Stimulated activated CD8-positive, alpha-beta memory T cell treated with anti-CD3 and anti-CD28 coated beads, Interleukin-7, amount 100 ng/mL, for 4 hours (primary cell): ENCODE measurements at places on chromosomes 12 and 14.

- DNase-seq, result no peak
These were observed 1095.2 kb downstream of the FSCB start for GRCh38 chr14:43411841-43412240.

DNA sequence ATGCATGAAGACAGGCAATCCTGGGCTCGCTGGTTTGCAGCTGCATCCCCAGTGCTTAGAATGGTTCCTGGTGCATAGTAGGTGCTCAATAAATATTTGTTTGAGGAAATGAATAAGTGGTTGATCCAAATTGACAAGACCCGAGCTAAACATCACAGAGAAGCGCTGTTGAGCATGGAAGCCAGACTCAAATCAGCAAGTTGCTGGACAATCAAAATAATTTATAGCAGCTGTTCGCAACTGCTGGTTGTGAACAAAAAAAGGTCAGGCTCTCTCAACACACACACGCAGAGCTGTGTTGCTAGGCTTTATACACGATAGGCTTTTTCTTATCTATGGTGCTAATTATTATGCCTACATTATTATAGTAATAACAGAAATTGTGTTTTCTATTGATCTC, 190.2 kb downstream of the TBX5 start:
- no peak for DNase-seq

- no peak for DNase-seq
These were observed 79.1 kb downstream of the KCNK10 start for GRCh38 chr14:88243946-88244345.

GRCh38 chr14:42961509-42961908, 1354.8 kb downstream of the LRFN5 start:
- no peak for DNase-seq

DNA sequence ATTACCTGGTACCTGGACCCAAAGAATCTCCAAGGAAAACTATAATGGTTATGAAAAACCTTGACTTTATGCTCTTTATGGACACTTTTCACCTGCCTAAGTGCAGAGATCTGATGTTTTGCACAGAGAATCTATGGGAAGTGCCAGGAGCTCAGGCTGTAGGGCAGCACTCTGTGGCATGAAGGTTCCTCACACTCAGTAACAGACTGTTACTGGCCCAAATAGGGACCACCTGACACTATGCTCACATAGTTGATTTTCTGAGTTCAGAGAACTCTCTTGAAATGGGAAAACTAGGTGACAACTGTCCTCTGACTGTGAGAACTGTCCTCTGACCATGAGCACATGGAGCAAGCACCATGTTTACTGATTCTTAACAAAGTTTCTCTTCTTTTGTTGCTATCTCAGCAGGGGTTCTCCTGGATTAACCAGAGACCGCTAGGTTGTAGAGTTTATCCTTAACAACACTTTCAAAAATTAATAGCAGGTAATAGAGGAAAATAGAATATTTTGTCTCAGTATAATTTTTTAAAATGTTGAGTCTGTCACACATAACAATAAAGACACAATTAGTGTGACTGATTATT, 101.6 kb downstream of the STXBP6 start:
- no peak for DNase-seq

- no peak for DNase-seq
These were observed 82.6 kb downstream of the GALNT8 start for GRCh38 chr12:4802841-4803240.

- DNase-seq, result no peak
These were observed 16.6 kb upstream of the KLRF1 start for GRCh38 chr12:9810671-9811070.

DNA sequence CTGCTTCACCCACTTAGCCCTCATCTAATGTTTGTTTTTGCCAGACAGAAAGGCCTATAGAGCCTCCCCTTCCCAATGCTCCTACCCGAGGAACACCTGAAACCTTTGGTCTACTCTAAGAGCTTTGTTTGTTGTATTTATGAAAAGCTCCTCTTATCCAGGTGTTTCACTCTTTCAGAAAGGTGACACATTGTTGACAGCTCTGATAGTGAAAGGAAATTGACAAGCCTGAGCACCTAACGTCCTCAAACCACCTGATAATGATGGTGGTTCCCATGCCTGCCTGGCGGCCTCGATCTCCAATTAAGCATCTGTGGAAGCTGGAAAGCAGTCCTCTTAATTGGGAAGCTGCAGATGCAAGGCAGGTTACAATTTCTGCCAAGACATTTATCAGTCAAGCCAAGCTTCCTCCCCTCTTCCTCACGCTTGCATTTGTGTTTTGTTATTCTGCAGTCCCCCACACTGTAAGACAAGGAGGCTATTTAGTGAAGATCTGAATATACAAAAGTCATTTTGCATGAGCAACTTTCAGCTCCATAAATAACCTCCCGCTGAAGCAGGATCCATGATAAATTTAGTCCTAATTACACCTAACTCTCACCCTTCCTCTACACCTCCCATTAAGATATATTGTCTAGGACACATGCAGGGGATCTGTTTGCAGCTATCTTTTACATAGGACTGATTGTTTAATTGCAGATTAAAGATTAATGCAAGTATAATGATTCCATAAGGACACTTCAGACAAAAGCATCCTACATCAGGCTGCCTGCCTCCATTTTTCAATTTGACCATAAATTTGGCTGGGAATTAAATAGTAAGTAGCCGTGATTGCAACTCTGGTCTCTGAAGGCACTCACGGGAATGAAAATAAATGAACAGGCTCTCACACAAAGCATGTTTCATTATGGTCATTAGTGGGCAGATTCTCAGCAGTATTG, 288.6 kb downstream of the PDZRN4 start:
- DNase-seq, result no peak

DNA sequence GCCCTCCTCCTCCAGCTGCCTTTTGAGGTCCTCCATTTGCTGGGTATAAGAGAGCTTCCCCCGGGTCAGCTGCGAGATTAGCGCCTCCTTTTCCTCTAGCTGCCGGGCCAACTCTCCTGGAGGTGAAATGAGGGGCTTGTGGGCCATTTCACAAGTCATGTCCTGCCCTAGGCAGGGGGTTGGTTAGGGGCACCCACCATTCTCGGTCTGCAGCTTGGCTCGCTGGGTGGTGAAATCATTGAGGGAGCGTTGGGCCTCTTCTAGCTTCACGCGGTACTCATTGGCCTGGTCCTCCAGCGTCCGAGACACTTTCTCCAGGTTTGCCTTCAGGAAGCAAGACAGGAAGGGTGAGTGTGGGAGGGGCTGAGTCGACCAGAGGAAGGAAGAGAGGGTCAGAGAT, 12.6 kb downstream of the CMTM5 start:
- DNase-seq, result no peak

DNA sequence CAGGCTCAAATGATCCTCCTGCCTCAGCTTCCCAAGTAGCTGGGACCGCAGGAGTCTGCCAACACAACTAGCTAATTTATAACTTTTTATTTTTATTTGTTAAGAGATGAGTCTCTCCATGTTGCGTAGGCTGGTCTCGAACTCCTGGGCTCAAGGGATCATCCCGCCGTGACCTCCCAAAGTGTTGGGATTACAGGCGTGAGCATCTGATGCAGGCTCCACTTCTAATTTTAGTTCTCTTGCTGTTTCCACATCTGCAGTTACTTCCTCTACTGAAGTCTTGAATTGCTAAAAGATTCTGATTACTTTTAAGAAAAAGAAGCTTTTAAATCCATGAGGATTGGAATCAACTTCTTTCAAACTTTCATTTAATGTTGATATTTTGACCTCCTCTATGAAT, 13.4 kb upstream of the SNX6 start:
- DNase-seq, result no peak

- no peak for DNase-seq
These were observed 1.1 kb downstream of the ALX1 start for GRCh38 chr12:85280984-85281630.

DNA sequence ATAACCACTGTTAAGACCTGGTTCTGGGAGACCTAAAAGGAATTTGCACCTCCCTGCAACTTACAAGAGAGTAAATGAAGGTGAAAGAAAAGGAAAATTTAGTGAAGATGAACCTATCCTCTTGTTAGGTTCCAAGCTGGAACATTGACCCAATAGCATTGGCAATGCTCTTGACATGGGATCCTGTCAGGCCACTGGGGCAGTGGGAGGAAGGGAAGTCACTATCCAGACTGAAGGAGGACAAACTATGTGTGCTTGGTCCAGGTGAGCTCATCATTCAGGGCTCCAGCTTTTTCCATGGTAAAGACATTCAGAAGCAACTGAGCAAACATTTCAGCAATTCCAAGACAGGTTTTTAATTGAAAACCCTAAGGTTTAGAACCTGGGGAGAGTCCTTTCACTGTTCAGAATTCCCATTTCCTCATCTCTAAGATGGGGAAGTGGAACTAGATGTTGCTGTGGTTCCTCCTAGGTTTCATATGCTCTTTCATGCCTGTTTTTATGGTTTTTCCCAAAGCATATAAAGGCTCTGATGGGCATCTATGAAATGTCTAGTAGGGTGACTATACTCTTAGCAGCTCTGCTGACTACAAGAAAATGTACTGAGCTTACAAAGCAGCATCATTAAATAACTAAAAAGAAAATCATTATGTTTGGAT, 33.1 kb downstream of the MAPK1IP1L start:
- DNase-seq, result no peak

DNA sequence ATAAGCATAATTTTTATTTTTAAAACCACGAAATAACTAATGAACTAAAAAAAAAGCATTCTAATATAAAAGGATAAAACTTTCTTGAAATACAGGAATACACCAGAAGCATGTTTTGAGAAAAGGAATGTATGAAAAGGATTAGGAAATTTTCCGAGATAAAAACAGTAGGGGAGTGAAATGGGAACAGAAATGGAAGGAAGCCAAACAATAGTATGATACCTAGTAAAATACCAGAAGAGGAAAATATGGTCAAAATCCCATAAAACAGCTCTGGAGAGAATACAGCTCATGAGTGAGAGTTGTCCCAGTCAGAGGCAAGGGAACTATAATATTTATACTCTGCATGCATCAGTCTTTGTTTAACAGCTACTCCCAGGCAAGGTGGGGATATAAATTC, 1016.2 kb downstream of the SLC6A15 start:
- DNase-seq, result no peak

DNA sequence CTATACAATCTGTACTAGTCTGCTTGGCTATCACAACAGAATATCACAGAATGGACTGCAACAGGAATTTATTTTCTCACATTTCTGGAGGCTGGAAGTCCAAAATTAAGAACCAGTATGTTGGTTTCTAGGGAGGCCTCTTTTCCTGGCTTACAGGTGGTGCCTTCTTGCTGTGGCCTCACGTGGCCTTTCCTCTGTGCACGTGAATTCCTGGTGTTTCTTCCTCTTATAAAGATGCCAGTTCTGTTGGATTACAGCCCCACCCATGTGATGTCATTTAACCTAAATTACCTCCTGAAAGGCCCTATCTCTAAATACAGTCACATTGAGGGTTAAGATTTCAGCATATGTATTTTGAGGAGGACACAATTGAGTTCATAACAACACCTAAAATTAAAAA, 32.1 kb upstream of the C2CD5 start:
- no peak for DNase-seq

- no peak for DNase-seq
These were observed 63.8 kb upstream of the ACTN1 start for GRCh38 chr14:69042787-69043444.

GRCh38 chr14:37585971-37586796, 8.9 kb downstream of the FOXA1 start:
- DNase-seq, result no peak

- DNase-seq, result no peak
These were observed 170.9 kb downstream of the SLC6A15 start for GRCh38 chr12:84741692-84742091.

- no peak for DNase-seq
These were observed 9.2 kb upstream of the PAPLN start for GRCh38 chr14:73227812-73228781.

DNA sequence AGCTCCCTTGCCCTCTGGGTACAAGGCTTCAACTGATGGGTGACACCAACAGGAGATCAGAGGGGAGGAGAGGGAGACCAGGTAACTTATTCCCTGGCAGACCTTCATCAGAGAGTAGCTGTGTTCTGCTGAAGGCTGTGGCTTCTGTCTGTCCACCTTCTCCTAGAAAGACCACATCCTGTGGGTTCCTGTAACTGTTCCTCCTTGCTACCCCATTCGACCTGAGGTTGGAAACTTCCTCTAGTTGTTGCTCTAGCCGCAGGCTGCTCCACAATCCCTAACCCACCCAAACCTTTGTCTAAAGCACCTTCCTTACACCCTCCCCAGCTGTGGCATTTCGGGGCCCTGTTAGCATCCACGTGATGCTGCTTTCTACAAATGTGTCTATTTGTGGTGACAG, 454.2 kb downstream of the DPF3 start:
- peak; percentile 12 for DNase-seq

DNA sequence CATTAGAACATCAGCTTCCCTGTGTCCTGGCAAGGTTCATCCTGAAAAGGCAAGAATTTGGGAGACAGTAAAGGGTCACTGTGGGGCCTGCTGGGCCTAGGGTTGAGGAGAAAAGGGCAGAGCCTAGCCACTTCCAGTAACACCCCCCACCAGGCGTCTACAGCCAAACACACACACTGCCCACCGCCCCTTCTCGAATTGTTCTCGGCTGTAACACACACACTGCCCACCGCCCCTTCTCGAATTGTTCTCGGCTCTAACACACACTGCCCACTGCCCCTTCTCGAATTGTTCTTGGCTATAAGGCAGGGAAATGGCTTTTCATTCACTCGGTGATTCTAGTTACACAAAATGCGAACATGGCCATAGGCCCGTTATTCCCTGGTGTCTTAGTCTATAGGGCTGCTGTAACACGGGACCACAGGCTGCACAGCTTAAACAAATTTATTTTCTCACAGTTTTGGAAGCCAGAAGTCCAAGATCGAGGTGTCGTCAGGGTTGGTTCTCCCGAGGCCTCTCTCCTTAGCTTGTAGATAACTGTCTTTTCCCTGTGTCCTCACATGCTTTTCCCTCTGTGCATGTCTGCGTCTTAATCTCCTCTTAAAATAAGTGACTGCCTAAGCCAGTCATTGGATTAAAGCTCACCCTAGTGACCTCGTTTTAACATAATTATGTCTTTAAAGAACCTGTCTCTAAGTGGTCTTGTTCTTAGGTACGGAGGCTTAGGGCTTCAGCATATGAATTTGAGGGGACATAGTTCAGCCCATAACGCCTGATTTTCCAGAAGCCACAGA, 171.0 kb downstream of the ADGRD1 start:
- no peak for DNase-seq

DNA sequence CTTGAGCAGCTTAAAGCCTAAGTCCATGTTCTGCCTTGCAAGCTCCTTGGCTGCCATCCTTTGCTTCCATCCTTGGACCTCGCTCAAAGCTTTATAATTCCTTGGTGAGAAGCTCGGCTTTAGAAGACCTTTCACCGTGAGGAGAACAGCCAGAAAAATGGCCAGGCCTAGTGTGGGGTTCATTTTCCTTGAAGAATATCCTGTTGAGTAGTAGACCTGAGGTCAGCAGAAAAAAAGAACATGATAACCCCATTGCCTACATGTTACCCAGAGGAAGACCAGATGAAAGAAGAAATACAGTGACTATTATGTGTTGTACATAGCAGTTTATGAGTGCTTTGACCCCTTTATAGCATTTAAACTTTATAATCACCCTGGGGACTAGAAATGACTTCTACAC, 11.1 kb downstream of the SERPINA12 start:
- DNase-seq, result no peak
